HCT116 (cell line): ENCODE measurements at places on chromosomes 6 and 20.

DNA sequence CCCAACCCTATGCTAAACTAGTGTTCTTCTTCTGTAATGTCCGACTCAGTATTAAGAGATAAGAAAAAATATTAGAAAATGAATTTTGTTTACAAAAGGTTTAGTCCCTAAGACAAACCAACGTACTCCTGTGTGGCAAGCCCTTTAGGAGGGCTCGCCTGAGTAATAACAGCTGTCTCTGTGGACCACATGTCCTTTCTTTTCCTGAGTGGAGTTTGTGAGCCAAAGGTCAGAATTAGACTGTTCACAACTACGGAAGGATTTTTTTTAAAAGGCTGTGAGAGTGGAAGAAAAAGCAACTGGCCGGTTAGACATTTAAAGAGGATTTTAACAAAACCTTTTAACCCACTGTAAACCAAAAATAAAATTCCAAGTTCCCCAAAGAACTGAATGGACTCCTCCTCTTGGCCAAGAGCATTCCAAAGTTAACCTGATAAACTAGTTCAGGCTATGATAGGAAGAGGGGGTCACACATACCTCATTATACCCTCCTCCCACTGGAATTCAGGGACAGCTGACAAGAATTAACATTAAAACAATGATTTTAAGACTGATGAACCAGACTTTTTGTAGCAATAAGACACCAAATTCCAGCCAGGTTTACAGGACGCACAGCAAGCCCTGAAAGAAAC, 43.5 kb downstream of the FAM184A start:
- no peak for DNase-seq

DNA sequence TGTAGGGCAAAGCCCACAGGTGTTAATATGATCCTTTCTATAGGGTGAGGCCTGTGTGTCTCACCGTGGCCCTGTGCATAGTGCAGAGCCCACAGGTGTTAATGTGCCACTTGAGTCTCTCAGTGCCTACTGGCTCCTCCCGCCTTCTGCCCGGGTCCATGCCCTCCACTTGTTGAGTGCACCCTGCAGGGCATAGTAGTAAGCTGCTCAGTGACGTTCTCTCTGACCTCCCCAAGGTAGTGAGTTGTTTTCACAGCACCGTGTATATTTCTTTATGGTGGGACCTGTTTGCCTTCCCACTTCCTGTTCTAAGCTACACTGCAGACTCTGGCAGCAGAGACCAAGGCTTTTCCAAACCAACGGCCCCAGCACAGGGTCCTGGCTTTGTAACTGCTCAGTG, 64.5 kb upstream of the SLC22A1 start:
- no peak for DNase-seq

DNA sequence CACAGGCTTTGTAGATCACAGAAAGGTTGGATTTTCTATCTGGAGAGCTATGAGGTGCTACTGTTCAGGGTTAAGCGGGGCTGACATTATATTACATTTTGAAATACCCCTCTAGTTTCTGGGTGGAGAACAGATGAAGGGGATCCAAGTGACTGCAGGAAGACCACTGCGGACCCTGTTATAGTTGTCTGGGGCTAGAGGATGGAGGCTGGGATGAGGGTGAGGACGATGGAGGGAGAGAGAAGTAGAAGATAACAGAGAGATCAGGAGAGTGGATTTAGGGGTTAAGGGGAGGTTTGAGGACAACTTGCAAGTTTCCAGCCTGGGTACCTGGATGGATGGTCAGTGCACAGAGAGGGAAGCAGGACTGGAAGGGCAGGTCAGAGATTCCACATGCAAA, 43.5 kb upstream of the TGM2 start:
- no peak for DNase-seq

- DNase-seq: no peak
Observed at GRCh38 chr6:144408161-144408560, 123.0 kb downstream of the UTRN start.

GRCh38 chr6:168626046-168626602, 185.1 kb downstream of the SMOC2 start:
- DNase-seq: no peak
